Thyroid gland (tissue), 4 donors: ENCODE measurements at places on chromosomes 13 and 19. TPM values are rescaled to one million over a fixed set of nuclear protein-coding genes. Genes with fewer than 3 reads are reported as not detected.
A peak's percentile ranks its signal among the peaks of the same experiment; 100 is the strongest.

DNA sequence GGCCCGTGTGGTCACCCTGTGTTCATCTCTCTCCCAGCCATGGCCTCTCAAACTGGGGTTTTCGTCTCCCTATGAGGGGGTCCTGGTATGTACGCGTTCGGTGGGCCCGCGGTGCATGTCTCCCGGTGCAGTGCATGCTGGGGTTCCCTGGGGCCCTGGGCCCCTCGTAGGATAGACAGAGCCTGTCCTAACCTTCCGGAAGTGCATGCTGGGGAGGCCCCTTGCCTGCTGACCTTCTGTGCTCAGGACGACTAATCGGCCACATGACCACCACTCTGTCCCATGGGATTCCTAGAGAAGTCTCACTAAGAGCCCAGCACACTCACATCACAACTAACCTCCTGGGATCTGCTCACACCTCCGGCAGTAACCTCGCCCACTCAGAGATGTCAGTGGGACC lies 4.9 kb upstream of the USE1 start:
- no peak for DNase-seq
- H3K27ac ChIP-seq: no peak overlapping the region
- no peaks in the 10 kb centered on the region for H3K27me3 ChIP-seq
- H3K4me3 ChIP-seq: no peak overlapping the region

Gene GIPR
- 1.2 TPM for total RNA-seq

DNA sequence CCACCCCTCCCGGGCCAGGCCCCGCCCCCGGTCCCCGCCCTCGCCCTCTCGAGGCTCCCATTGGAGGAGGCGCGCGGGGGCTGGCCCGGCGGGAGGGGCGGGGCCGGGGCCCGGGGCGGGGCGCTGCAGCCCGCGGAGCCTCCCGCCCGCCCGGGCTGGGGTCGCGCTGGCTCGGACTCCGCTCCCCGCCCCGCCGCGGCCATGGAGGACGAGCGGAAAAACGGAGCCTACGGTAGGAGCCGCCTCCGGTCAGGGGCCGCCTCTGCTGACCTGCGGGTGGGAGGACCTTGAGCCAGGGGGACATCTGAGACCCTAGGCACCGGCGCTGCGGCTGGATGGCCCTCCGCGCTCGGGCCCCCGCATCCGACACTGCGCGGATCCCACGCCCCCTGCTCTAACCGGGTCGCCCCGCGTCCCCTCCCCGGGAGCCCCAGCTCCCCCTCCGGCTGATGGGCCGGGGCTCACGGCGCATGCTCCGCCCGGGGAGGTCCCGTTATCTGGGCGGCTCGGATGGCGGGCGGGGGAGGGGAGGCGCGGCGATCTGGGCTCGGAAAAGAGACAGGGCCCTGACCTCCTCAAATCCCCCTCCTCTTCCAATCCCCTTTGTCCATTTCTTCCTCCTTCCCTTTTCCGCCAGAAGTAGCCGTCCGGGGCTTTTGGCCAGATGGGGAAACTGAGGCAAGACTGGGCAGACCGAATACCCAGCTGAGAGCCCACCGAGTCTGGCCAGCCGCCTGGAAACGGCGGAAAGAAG lies 15.4 kb upstream of the AP1M2 start:
- no peaks in the 10 kb centered on the region for H3K36me3 ChIP-seq
- DNase-seq: peak; percentile 73
- H3K4me1 ChIP-seq: peaks cover 16% of the 10 kb centered on the region
- peak overlapping the region; percentile 77 for H3K27ac ChIP-seq
- H3K4me3 ChIP-seq: peak overlapping the region; percentile 19

Gene GRIN3B
- total RNA-seq: not detected

Gene NPAS1
- total RNA-seq: 0.71 TPM

- H3K27me3 ChIP-seq: no peaks in the 10 kb centered on the region
- H3K36me3 ChIP-seq: no peaks in the 10 kb centered on the region
- no peak overlapping the region for H3K4me3 ChIP-seq
- no peaks in the 10 kb centered on the region for H3K4me1 ChIP-seq
Observed at GRCh38 chr19:14992780-14993179, 13.1 kb upstream of the SLC1A6 start.

GRCh38 chr19:21841081-21841480 lies 5.1 kb upstream of the ZNF43 start:
- no peak overlapping the region for H3K4me3 ChIP-seq
- H3K4me1 ChIP-seq: no peaks in the 10 kb centered on the region
- no peaks in the 10 kb centered on the region for H3K27me3 ChIP-seq
- H3K27ac ChIP-seq: no peak overlapping the region

- no peak overlapping the region for H3K4me3 ChIP-seq
- no peaks in the 10 kb centered on the region for H3K27me3 ChIP-seq
- peaks cover 4% of the 10 kb centered on the region for H3K4me1 ChIP-seq
- no peaks in the 10 kb centered on the region for H3K36me3 ChIP-seq
Observed at GRCh38 chr13:30607908-30608307, 9.8 kb upstream of the USPL1 start.

- peaks cover 11% of the 10 kb centered on the region for H3K4me1 ChIP-seq
- peaks cover 6% of the 10 kb centered on the region for H3K27me3 ChIP-seq
- DNase-seq: no peak
- no peak overlapping the region for H3K27ac ChIP-seq
- no peaks in the 10 kb centered on the region for H3K36me3 ChIP-seq
Observed at GRCh38 chr19:43773725-43774102, 7.1 kb downstream of the KCNN4 start.

DNA sequence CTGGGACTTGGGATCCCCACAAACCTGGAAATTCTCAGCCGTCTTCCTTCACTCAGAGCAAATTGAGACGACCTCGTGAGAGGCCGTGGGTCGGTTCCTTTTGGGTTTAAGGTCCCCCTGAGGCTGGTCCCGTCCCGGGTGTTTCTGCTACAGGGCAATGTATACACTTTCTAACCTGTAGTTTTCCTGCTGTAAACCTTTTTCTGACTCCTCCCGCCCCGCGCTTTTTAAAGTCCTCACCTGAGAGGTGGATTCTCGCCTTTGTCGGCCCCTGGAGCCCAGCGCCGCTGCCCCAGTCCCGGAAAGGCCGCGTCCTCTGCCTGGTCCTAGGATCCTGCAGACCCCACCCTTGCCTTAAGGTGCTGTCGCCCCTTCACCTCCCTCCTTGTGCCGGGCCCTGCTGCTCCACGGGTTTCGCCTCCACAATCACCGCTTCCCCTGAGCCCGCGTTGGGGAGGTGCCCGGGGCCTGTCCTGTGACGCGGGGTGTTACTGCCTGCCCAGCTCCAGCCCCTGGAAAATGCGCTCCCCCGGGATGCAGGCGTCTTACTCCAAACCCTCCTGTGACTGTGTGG lies 391 bp downstream of the ZNF761 start:
- H3K4me3 ChIP-seq: peak overlapping the region; percentile 66
- DNase-seq: peak; percentile 21
- H3K27ac ChIP-seq: no peak overlapping the region
- H3K36me3 ChIP-seq: no peaks in the 10 kb centered on the region

DNA sequence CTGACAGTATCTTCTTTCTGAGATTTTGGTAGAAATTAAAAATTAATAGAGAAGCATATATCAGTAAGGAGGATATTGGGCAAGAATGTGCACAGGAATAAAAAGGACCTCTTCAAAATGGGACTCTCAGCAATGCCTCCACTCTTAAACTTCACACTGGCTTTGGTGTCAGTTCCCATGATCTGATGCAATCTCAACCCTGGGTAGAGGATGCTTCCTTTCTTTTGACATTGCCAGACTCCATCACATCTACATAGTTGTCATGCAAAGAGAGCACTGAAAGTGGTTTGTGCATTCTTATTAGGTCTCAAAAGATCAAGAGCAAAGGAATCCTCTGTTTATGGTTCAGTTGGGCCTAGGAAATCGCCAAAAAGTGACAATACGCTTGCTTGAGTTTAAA lies 26.3 kb downstream of the STARD13 start:
- DNase-seq: no peak
- H3K4me3 ChIP-seq: no peak overlapping the region
- no peaks in the 10 kb centered on the region for H3K27me3 ChIP-seq
- H3K27ac ChIP-seq: peak overlapping the region; percentile 59
- H3K36me3 ChIP-seq: no peaks in the 10 kb centered on the region

Gene CYP2F1
- not detected for total RNA-seq

- H3K27me3 ChIP-seq: no peaks in the 10 kb centered on the region
- H3K36me3 ChIP-seq: no peaks in the 10 kb centered on the region
- H3K4me1 ChIP-seq: no peaks in the 10 kb centered on the region
- no peak overlapping the region for H3K4me3 ChIP-seq
- DNase-seq: no peak
Observed at GRCh38 chr19:53422551-53422950, 9.2 kb upstream of the ZNF761 start.

DNA sequence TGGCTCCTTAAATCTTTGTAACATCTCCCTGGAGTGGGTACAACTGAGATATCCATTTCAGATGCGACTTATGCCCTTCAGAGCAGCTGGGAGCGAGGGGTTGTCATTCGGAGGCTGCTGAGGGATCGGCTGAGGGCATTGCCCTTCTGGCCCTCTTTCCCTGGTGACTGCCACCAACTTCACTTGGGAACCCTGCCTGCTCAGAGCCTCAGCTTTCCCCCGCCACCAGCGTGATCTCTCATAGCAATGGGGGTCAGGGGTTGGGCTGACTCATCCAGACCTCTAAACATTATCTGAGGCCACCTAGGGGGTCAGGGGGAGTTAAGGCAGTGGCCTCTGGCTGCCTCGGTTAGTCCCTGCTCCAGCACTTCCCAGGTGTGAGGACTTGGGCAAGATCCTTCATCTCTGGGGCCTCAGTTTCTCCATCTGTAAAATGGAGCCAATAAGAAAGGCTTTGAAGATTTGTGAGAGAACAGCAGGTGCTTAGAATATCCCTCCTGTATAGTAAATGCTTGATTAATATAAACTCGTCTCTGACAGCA lies 1.1 kb downstream of the PRX start:
- H3K36me3 ChIP-seq: no peaks in the 10 kb centered on the region
- peak overlapping the region; percentile 75 for H3K27ac ChIP-seq

DNA sequence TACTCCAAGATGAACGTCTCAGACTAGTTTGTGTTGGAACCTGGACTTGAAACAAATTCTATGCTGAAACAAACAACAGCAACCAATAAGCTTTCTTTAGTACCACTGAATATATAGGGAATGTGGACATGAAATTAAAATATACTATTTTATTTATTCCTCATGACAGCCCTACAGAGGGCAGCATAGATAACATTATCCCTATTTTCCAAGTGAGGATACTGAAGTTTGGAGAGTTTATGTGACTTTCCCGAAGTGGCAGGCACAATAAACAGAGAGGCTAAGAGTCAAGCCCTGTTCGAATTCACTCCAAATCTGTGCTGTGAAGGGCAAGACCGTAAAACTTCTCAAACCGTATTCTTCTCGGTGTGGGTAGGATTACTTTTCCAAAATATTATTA lies 509.9 kb upstream of the GPC6 start:
- no peaks in the 10 kb centered on the region for H3K4me1 ChIP-seq
- no peak overlapping the region for H3K4me3 ChIP-seq
- H3K36me3 ChIP-seq: no peaks in the 10 kb centered on the region
- no peak for DNase-seq

GRCh38 chr13:109500146-109500773 lies 286.1 kb downstream of the IRS2 start:
- no peak overlapping the region for H3K27ac ChIP-seq
- no peak for DNase-seq
- no peaks in the 10 kb centered on the region for H3K27me3 ChIP-seq
- H3K4me1 ChIP-seq: no peaks in the 10 kb centered on the region
- H3K4me3 ChIP-seq: no peak overlapping the region
- no peaks in the 10 kb centered on the region for H3K36me3 ChIP-seq

DNA sequence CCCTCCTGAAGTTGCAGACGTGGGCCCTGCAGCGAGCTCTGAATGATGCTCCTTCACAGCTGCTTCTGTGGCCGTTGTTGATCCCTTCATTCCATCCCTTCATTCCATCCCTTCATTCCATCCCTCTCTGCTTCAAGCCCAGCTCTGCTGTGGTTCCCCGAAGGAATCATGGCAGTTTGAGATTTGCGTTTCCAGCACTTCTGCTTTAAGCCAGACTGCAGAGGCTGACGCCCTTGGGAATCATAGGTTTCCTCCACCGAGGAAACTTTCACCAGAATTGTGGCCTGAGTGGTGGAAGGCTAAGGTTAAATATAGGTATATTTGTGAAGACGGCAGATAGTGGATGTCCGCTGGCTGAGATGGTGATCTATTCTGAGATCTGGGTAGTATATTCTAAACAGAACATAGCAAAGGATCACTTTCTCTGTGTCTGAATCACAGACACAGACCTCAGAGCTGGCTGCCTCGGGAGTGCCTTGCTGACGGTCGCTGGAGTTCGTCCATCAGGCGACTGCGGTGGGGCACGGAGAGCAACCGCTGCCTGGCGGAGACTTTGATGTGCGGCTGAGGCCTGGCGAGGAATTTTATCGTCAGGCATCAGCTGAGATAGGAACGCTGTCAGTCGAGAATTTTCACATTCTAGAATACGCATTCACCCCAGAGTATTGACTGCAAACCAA lies 42.8 kb upstream of the DCUN1D2 start:
- peaks cover 7% of the 10 kb centered on the region for H3K4me1 ChIP-seq
- no peaks in the 10 kb centered on the region for H3K36me3 ChIP-seq
- H3K27ac ChIP-seq: no peak overlapping the region
- no peak for DNase-seq

Gene NCCRP1
- not detected for total RNA-seq

- no peaks in the 10 kb centered on the region for H3K27me3 ChIP-seq
- peak; percentile 30 for DNase-seq
- H3K27ac ChIP-seq: no peak overlapping the region
- H3K4me3 ChIP-seq: no peak overlapping the region
- no peaks in the 10 kb centered on the region for H3K4me1 ChIP-seq
Observed at GRCh38 chr19:39915101-39915847, 19.2 kb downstream of the FCGBP start.

GRCh38 chr13:83716121-83716520 lies 166.2 kb downstream of the SLITRK1 start:
- no peaks in the 10 kb centered on the region for H3K27me3 ChIP-seq
- H3K27ac ChIP-seq: no peak overlapping the region
- no peaks in the 10 kb centered on the region for H3K4me1 ChIP-seq

Gene STOML3
- total RNA-seq: not detected

Gene PEG3
- 20.2 TPM for total RNA-seq

Gene SLC15A1
- 0.33 TPM for total RNA-seq

Gene NOVA2
- total RNA-seq: 1.9 TPM

Gene ZNF415
- total RNA-seq: 37.6 TPM

DNA sequence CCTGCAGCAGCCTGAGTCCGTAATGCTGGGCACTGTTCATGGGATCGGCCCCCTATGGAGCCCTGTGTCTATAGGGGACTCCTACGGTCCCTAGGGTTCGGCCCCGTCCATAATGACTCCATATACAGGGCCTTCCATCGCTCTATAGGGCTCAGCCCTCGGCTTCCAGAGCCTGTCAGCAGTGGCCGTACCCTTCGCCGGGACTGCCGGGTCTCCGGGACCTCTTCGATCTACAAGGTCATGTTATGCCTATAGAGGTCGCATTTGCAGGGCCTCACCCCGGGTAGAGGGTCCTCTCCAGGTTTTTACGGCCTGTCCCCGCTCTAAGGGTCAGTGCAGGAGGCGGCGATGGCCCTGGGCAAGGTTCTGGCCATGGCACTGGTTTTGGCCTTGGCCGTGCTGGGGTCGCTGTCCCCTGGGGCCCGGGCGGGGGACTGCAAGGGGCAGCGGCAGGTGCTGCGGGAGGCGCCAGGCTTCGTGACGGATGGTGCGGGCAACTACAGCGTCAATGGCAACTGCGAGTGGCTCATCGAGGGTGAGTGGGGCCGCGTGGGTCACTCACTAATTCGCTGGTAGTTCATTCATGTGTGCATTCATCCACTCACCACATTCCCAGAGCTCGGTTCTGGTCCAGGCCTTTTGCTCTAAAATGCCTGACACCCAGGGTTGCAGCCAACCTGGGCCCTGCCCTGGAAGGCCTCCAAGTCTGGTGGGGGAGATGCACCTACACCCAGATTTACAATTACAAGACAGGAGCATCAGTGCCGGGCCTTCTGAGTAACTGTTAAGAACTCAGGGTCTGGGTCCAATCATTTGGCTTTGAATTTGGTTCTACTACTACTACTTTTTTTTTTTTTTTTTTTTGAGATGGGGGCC lies 699 bp downstream of the MEGF8 start:
- H3K4me1 ChIP-seq: peaks cover 33% of the 10 kb centered on the region
- no peaks in the 10 kb centered on the region for H3K36me3 ChIP-seq
- no peak overlapping the region for H3K27ac ChIP-seq
- H3K4me3 ChIP-seq: peak overlapping the region; percentile 89
- peak; percentile 10 for DNase-seq
